T-cell (primary cell): ENCODE measurements at places on chromosomes 12 and 14. TPM values are rescaled to one million over a fixed set of nuclear protein-coding genes. Genes with fewer than 3 reads are reported as not detected.

Gene HECTD4
- total RNA-seq, result 58.5 TPM

Gene NUAK1
- total RNA-seq, result 0.50 TPM

Gene RIN3
- 89.9 TPM for total RNA-seq

Gene PLEKHD1
- total RNA-seq, result 0.28 TPM

Gene PRB2
- not detected for total RNA-seq

DNA sequence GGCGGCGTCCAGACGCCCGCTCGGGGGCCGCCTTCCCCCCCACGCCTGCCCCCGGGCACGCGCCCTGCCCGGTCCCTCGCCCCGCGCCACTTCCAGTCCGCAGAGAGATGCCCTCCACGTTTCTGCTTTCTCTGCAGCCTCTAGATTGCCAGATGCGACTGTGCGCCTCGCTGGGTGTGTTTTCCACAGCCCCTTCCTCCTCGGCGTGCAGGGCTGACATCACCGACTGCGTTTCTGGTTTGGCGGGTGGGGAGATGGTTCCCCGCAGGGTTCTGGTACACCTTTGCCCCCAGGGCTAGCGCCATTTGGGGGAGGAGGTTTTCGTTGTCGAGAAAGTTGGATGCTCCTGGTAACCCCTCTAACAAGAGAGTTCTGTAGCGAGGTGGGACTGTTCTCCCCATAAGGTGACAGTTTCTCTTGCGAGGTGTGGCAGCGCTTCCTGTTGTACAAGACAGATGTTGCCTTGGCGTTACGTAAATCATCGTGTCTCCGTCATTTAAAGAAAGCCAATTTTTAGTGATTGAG, 1.5 kb downstream of the CALM1 start:
- no peaks in the 10 kb centered on the region for H3K27me3 ChIP-seq
- H3K27ac ChIP-seq, result peak overlapping the region; percentile 82
- H3K36me3 ChIP-seq, result peaks cover 14% of the 10 kb centered on the region
- peak; percentile 66 for DNase-seq
- peaks cover 31% of the 10 kb centered on the region for H3K4me1 ChIP-seq
- H3K4me3 ChIP-seq, result peak overlapping the region; percentile 88

- peaks cover 6% of the 10 kb centered on the region for H3K4me1 ChIP-seq
- no peaks in the 10 kb centered on the region for H3K27me3 ChIP-seq
- no peaks in the 10 kb centered on the region for H3K36me3 ChIP-seq
Observed at GRCh38 chr12:104106965-104107364, 31.0 kb downstream of the NFYB start.

DNA sequence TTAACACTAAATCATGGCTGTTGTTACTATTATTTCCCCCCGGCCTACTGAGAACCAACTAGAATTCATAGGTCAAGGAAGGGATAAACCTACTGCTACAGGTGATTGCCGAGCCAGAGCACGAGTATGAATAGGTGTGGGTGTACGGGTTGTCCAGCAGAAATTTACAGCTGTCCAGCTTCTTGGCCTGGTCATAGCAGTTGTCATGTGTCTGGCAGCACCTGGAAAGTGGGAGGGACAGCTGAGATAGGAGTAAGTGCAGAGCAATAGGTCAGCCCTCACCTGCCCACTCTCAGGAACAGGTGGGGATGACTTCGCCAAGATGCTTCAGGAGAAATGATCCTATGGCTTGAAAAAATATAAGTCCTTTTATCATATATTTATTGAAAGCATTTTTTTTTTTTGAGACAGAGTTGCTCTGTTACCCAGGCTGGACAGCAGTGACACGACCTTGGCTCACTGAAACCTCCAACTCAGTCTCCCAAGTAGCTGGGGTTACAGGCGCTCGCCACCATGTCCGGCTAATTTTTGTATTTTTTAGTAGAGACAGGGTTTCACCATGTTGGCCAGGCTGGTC, 2.6 kb downstream of the PLA2G1B start:
- no peaks in the 10 kb centered on the region for H3K36me3 ChIP-seq
- no peaks in the 10 kb centered on the region for H3K4me1 ChIP-seq
- no peaks in the 10 kb centered on the region for H3K27me3 ChIP-seq
- H3K27ac ChIP-seq, result no peak overlapping the region

GRCh38 chr14:104654119-104654518, 35.3 kb upstream of the INF2 start:
- no peak for DNase-seq
- no peaks in the 10 kb centered on the region for H3K36me3 ChIP-seq
- H3K4me1 ChIP-seq, result peaks cover 26% of the 10 kb centered on the region
- H3K27ac ChIP-seq, result no peak overlapping the region
- H3K27me3 ChIP-seq, result no peaks in the 10 kb centered on the region

DNA sequence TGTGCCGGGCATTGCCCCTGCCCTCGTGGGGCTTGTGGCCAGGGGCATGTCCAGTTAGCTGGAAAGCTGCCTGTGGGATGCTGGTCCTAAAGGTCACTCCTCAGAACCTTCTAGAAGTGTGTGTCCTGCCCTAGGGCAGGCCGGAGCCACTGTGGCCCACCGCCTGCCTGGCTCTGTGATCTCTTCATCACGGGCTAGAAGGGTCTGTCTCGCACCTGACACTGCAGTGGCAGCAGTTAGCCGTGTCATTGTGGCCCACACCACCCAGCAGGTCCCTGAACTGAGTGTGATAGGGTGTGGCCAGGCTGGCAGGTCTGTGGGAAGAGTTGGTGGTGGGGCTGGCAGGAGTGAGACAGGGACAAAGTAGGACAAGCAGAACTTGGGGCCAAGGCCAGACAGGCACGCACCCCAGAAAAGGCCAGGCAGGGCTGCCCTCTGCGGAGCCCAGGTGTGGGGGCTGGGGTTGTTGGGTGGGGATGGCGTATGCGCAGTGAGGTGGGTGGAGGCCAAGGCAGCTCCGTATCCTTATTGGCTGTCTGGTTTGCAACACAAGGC, 41.2 kb downstream of the ADGRD1 start:
- no peak overlapping the region for H3K27ac ChIP-seq
- H3K4me1 ChIP-seq, result no peaks in the 10 kb centered on the region
- no peak overlapping the region for H3K4me3 ChIP-seq
- DNase-seq, result no peak

DNA sequence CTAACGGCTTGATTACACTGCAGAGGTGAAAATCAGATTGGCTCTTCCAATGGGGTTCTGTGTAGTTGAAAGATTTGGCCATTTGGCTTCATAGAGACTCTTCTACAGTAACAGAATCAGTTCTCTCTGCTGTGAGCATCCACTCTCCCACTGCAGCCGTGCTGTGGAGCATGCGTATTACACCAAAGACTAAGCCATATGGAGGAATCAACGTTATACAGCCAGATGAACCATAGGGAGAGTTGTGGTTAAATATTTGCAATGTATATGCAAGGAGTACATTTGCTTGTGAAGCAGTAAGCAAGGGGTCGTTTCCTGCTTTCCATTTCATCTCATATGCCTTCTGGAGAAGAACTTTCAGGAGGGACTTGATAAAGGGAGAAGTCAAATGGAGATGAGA, 331.1 kb upstream of the FKBP4 start:
- no peak for DNase-seq
- H3K27me3 ChIP-seq, result no peaks in the 10 kb centered on the region
- H3K36me3 ChIP-seq, result no peaks in the 10 kb centered on the region
- H3K27ac ChIP-seq, result no peak overlapping the region
- no peak overlapping the region for H3K4me3 ChIP-seq

GRCh38 chr12:12899530-12900380, 8.4 kb downstream of the GPRC5A start:
- no peaks in the 10 kb centered on the region for H3K4me1 ChIP-seq
- H3K27ac ChIP-seq, result no peak overlapping the region
- DNase-seq, result no peak
- H3K27me3 ChIP-seq, result peaks cover 8% of the 10 kb centered on the region

- H3K4me1 ChIP-seq, result peaks cover 12% of the 10 kb centered on the region
- H3K4me3 ChIP-seq, result no peak overlapping the region
- no peaks in the 10 kb centered on the region for H3K27me3 ChIP-seq
- no peak for DNase-seq
- H3K27ac ChIP-seq, result no peak overlapping the region
Observed at GRCh38 chr12:96354844-96355534, 45.2 kb downstream of the CDK17 start.

GRCh38 chr12:124621296-124621660, 53.9 kb upstream of the NCOR2 start:
- no peak overlapping the region for H3K27ac ChIP-seq
- DNase-seq, result no peak
- H3K27me3 ChIP-seq, result no peaks in the 10 kb centered on the region
- H3K36me3 ChIP-seq, result no peaks in the 10 kb centered on the region

- no peaks in the 10 kb centered on the region for H3K36me3 ChIP-seq
- DNase-seq, result peak; percentile 87
- peaks cover 66% of the 10 kb centered on the region for H3K4me1 ChIP-seq
- H3K27ac ChIP-seq, result peak overlapping the region; percentile 90
Observed at GRCh38 chr14:91873471-91874415, 6.4 kb upstream of the TC2N start.
